ENCODE measurements at places on chromosomes 3 and 15. TPM values are rescaled to one million over a fixed set of nuclear protein-coding genes. Genes with fewer than 3 reads are reported as not detected.

The TEX55 gene
- not detected for total RNA-seq

The KBTBD8 gene
- total RNA-seq: 4.1 TPM

The PRTG gene
- total RNA-seq: 12.0 TPM

The CCR3 gene
- total RNA-seq: 0.17 TPM

- DNase-seq: no peak
Measured at GRCh38 chr15:89735773-89736172, 15.3 kb downstream of the MESP1 start.

DNA sequence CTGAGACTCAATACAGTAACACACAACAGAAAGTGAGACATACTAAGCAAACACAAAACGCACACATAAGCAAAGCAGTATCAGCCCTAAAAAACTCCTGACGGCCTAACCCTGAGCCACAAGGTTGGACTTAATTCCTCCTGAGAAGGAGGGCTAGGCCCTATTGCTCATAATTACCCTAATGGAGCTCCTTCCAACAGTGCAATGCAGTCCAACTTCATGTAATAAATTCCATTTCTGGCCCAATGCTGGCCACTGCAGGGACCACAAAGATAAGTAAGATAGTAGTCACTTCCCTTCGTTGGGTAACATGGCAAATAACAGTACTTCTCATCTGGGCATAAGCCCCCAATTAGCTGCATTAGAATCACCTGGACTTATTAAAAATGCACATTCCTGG, 4.2 kb downstream of the VPS39 start:
- DNase-seq: no peak

- no peak for DNase-seq
Measured at GRCh38 chr3:194330160-194330559, 21.0 kb downstream of the CPN2 start.

DNA sequence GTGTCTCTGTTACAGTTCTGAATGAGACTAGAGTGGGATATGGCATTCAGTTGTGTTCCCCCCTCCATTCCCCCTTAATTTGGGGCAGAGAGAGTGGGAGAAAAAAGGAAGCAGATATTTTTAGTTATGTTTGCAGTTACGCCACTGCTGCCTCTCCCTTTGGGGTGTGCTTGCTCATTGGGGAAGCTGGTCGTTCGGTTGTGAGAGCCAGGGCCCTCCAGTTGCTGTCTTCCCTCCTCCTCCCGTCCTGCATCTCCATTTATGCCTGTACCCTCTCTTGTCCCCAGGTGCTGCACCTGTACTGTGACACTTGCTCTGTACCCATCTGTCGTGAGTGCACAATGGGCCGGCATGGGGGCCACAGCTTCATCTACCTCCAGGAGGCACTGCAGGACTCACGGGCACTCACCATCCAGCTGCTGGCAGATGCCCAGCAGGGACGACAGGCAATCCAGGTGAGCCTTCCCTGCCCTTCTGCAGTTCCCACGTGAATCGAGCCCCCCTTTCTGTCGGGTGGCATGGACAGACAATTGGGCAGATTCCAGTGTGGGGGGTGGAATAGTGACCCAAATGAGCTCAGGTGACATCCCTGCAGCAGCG, 55.8 kb downstream of the TRIM71 start:
- peak; percentile 3 for DNase-seq

DNA sequence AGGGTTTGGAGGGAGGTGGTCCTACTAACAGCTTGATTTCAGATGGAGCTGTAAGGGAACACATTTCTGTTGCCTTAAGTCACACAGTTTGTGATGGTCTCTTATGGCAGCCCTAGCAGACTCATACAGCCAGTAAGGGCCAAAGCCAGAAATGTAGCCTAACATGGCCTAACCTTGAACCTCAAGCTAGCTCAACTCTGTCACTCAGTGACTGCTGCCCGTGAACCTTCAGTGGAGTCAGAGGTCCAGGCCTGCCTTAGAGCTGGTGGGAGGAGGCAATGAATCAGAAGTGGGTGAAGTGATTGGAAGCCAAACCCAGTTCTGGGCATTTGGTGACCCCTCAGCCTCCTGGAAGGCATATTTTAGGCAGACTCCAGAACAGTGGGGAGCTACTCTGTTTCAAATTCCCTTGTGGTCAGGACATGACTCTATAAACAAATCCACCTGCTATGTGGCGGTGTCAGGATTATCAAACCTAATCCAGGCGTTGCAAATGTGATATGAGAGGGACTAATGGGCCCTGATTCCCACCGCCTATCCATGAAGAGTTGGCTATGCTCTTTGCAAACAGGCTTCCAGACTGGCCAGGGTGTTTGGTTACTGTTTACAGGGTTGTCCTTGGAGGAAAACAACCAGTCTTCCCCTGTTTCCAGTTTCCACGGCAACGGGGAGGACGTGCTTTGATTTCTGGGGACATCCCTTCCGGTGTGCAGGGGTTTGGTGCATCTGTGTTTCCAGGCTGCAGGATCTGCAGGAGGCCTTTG, 105.9 kb upstream of the AGBL1 start:
- DNase-seq: no peak

All from Calu3 (cell line).